ENCODE measurements at places on chromosomes 6 and 20.

DNA sequence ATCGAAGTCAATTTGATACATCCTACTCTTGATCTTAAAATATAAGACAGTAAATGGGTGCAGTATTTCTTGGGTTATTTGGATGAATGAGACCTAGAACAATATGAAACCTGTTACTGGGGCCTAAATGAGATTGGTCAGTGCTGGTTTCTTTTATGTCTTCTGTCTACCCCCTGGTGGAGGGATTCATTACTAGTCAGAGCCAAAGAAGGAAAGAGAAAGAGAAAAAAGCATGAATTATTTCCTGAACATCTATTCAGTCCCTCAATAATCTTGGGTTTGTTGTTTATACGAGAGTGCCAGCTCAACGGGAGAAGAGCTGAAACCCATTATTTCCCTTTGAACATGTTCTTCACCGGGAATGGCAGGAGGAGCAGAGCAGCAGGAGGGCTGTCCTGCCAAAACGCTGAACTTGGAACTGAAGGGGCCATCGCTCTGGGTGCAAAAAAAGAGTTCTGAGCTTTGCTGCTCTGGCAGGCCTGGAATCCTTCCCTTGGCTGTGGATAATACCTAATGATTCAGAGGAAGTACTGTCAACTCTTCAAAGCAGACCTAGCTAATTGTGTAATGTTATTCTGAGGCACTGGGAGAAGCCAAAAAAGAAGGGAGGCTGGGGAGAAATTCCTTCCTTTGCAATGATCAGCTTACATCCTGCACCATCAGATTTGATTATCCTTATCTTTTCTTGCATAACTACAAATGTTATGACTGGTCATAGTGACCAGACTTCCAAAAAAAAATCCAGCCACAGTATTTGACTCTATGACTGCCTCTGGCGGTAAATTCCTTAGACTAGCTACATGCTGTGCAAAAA, 72.0 kb downstream of the BLOC1S5 start:
- H3K4me1 ChIP-seq = no peaks in the 10 kb centered on the region
- H3K27ac ChIP-seq = no peak overlapping the region
- H3K4me3 ChIP-seq = no peak overlapping the region
- H3K36me3 ChIP-seq = peaks cover 10% of the 10 kb centered on the region
- DNase-seq = no peak
- no peaks in the 10 kb centered on the region for H3K27me3 ChIP-seq

DNA sequence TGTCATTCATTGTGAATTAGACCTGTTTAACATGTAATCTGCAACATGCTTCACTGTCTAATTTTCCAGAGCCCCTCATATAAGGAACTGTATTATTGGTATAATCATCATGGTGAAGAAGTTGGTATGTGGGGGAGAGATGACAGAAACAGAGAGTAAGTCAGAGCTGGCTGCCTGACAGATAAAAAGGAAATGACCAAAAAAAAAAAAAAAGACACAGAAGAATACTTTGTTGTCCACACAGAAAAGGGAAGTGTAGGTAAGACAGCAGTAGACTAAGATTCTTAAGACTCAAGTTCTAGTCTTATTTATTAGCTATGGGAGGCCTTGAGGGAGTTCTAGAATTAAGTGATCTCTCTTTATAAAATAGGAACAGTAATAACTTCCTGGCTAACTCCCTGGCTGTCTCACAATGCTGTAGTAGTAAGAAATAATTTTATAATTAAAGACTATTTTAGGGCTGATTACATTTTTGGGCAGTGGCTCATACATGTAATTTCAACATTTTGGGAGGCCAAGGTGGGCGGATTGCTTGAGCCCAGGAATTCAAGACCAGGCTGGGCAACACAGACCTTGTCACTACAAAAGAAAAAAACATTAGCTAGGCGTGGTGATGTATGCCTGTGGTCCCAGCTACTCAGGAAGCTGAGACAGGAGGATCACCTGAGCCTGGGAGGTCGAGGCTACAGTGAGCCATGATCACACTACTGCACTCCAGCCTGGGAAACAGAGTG, 102.5 kb downstream of the PRL start:
- H3K36me3 ChIP-seq = no peaks in the 10 kb centered on the region
- no peak for DNase-seq
- no peak overlapping the region for H3K4me3 ChIP-seq
- H3K27me3 ChIP-seq = no peaks in the 10 kb centered on the region
- H3K4me1 ChIP-seq = no peaks in the 10 kb centered on the region

DNA sequence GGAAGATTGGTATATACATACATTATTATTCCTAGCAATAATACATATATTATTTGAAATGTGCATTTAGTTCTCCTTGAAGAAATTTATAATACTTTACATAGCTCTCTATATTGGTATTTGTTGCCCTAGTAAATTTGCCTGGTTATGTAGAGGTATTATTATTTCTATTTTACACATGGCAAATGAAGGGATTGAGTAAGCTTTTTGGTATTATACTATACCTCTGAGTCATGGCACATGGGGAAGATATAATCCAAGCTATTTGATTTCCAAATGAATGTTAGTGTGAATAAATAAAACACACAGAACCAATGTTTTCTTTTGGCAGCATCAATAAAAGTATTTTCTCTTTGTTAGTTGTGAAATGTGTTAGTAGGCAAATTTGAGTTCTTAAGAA, 409.6 kb upstream of the SLC35B3 start:
- H3K4me3 ChIP-seq = no peak overlapping the region
- H3K4me1 ChIP-seq = no peaks in the 10 kb centered on the region
- DNase-seq = no peak
- no peaks in the 10 kb centered on the region for H3K36me3 ChIP-seq
- H3K27ac ChIP-seq = no peak overlapping the region
- H3K27me3 ChIP-seq = no peaks in the 10 kb centered on the region

DNA sequence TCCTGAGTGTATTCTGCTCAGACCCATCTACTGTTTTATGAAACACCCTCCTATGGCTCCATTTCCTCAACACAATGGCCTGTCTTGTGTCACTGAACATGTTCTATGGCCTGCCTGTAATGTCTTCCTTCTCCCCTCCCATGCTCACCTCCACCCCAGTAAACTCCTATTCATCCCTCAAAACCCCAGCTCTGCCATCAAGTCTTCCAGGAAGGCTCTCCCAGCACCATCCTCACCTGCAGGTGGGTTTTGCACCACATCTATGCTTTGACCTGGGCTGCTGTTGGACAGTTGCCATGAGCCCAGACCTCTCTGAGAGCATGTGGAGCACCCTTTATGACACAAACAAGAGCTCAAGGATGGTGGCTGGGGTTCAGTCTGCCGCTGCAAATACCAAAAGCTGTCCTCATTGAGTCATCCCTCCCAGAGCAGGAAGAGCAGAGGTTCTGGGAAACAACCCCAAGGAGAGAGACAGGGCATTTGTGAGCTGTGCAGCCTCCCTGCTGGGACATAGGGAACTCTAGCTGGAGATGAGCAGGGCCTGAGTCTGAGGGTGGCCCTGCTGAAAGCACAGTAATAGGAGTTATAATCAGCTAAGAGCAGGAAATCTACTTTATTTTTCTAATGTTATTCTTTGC, 93.8 kb upstream of the CD93 start:
- no peaks in the 10 kb centered on the region for H3K36me3 ChIP-seq
- H3K4me1 ChIP-seq = no peaks in the 10 kb centered on the region
- H3K27me3 ChIP-seq = peaks cover 5% of the 10 kb centered on the region

- no peak overlapping the region for H3K4me3 ChIP-seq
- no peaks in the 10 kb centered on the region for H3K4me1 ChIP-seq
- no peak for DNase-seq
These were observed 126.0 kb upstream of the TMEM170B start for GRCh38 chr6:11411593-11411992.

- H3K27ac ChIP-seq = peak overlapping the region; percentile 26
- H3K4me1 ChIP-seq = peaks cover 64% of the 10 kb centered on the region
- peaks cover 46% of the 10 kb centered on the region for H3K36me3 ChIP-seq
- peaks cover 1% of the 10 kb centered on the region for H3K27me3 ChIP-seq
- DNase-seq = no peak
These were observed 10.7 kb downstream of the ZBTB24 start for GRCh38 chr6:109472132-109472995.

DNA sequence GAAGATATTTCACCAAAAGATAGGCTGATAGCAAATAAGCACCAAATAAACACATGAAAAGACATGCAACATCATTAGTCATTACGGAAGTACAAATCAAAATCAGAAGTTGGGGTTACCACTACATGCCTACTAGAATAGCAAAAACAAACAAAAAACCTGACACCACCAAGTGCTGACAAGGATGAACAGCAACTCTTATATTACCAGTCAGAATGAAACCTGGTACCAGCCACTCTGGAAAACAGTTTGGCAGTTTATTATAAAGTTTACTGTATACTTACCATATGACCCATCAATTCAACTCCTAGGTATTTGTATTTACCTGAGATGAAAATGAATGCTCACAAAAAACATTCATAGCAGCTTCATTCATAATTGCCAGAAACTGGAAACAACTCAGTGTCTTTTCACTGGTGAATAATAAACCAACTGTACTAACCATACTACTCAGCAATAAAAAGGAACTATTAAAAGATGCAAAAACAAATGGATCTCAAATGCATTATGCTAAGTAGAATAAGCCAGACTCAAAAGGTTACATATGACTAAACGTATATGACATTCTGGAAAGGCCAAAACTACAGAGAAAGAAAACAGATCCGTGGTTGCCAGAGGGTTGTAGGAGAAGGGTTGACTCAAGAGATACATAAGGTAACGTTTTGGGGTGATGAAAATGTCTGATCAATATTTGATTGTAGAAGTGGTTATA, 33.0 kb downstream of the NUP153 start:
- H3K36me3 ChIP-seq = peaks cover 14% of the 10 kb centered on the region
- peak overlapping the region; percentile 17 for H3K27ac ChIP-seq
- DNase-seq = no peak
- peaks cover 7% of the 10 kb centered on the region for H3K27me3 ChIP-seq
- peaks cover 27% of the 10 kb centered on the region for H3K4me1 ChIP-seq
- H3K4me3 ChIP-seq = no peak overlapping the region

GRCh38 chr20:2822073-2822472, 5.9 kb downstream of the TMEM239 start:
- H3K36me3 ChIP-seq = no peaks in the 10 kb centered on the region
- peak overlapping the region; percentile 72 for H3K4me3 ChIP-seq
- peaks cover 35% of the 10 kb centered on the region for H3K4me1 ChIP-seq
- peak; percentile 75 for DNase-seq

- no peak overlapping the region for H3K4me3 ChIP-seq
- H3K36me3 ChIP-seq = no peaks in the 10 kb centered on the region
- peaks cover 5% of the 10 kb centered on the region for H3K27me3 ChIP-seq
These were observed 152.6 kb downstream of the TSHZ2 start for GRCh38 chr20:53124803-53125202.

DNA sequence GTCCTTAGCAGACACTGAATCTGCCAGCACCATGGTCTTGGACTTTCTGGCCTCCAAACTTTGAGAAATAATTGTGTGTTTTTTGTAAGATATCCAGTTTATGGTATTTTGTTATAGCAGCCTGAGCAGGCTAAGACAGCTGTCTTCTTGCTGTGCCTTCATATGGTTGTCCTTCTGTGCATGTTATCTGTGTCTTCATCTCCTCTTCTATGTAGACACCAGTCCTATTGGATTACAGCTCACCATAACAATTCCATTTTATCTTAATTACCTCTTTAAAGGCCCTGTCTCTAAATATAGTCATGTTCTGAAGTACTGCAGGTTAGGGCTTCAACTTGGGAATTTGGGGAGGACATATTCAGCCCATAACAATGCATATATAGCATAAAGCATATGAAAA, 44.3 kb upstream of the REV3L start:
- no peaks in the 10 kb centered on the region for H3K27me3 ChIP-seq
- peaks cover 20% of the 10 kb centered on the region for H3K4me1 ChIP-seq
- no peak overlapping the region for H3K27ac ChIP-seq
- H3K36me3 ChIP-seq = no peaks in the 10 kb centered on the region

GRCh38 chr6:88143421-88144157, 22.6 kb downstream of the CNR1 start:
- DNase-seq = no peak
- no peak overlapping the region for H3K4me3 ChIP-seq
- no peaks in the 10 kb centered on the region for H3K36me3 ChIP-seq
- peaks cover 2% of the 10 kb centered on the region for H3K27me3 ChIP-seq
- H3K27ac ChIP-seq = no peak overlapping the region

DNA sequence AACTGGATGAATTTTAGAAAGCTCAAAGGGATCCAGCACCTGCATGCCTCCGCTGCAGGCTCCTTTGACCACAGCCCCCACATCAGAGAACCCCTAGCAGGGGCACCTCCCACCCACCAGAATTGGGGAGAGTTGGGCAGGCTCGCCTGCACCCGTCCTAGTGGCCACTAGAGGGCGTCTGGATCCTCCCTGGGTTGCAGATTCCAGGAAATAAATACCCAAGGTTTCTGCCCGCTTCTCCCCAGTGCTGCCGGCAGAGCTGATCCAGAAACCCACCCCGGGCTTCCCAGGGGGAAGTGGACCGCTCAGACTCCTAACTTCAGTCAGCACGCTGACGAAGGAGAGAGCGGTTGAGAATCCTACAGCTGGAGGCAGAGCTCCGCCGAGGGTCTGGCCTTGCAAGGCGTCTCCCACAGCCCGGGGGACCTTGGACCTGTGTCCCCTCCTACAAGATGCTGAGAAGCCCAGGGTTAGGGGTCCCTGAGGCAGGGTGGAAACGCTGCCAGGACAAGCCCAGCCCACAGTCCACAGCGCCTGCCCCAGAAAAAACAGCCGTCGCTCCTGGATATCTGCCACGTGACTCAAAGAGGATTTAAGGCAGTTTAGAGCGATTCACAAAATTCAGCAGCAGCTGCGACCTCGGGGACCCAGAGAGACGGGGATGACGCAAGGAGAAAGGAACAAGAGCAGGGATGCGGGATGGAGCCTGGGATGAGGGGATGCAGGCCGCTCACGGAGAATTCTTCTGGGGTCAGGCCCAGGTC, 32.6 kb upstream of the PHACTR3 start:
- peaks cover 7% of the 10 kb centered on the region for H3K27me3 ChIP-seq
- peak overlapping the region; percentile 23 for H3K27ac ChIP-seq
- peak; percentile 37 for DNase-seq
- H3K4me1 ChIP-seq = peaks cover 6% of the 10 kb centered on the region
- no peaks in the 10 kb centered on the region for H3K36me3 ChIP-seq

DNA sequence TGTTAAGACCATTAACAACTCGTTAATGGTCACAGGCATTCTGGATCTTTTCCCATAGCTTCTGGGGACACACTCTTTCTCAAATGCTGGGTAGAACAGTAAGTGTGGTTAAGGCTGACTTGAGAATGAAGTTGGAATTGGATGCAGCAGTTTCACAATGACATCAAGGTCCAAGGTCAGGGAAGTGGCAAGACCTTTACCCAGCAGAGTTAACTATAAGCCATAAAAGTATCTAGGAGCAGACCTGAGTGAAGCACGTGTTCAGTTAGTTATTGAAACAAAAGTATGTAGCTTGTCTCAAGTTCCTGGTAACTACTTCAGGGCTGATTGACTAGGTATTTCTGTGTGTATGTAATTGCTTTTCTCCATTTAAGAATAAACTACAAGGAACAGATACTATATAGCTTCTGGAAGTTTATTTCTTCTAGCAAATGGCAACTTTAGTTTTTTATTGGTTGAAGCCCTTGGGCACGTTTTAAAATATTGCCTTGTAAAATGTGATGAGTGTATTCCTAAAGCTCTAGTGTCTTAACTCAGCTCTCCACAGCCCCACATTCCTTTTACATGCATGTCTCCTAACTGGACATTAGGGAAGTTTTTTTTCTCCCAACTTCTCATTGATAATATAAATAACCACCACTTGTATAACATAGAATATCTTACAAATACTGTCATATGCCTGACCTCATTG, 479.0 kb upstream of the CITED2 start:
- no peak for DNase-seq
- H3K27ac ChIP-seq = no peak overlapping the region
- H3K4me3 ChIP-seq = no peak overlapping the region
- no peaks in the 10 kb centered on the region for H3K27me3 ChIP-seq
- H3K36me3 ChIP-seq = no peaks in the 10 kb centered on the region

GRCh38 chr6:121498481-121499276, 63.2 kb downstream of the GJA1 start:
- H3K27ac ChIP-seq = no peak overlapping the region
- no peak for DNase-seq
- H3K27me3 ChIP-seq = peaks cover 1% of the 10 kb centered on the region
- H3K36me3 ChIP-seq = no peaks in the 10 kb centered on the region
- no peaks in the 10 kb centered on the region for H3K4me1 ChIP-seq

All from immature natural killer cell (primary cell).